ENCODE measurements at places on chromosomes 1 and 21. TPM values are rescaled to one million over a fixed set of nuclear protein-coding genes. Genes with fewer than 3 reads are reported as not detected.

Gene AIM2
- not detected for total RNA-seq

Gene IFI6
- total RNA-seq, result 13.7 TPM

Gene ROR1
- 3.6 TPM for total RNA-seq

Gene BACE2
- total RNA-seq, result 438 TPM

Gene TAS1R1
- total RNA-seq, result not detected

Gene OLFM3
- total RNA-seq, result not detected

Gene AK5
- total RNA-seq, result 20.6 TPM

Gene C1orf210
- not detected for total RNA-seq

Gene TMEM61
- total RNA-seq, result not detected

Gene DMRTA2
- total RNA-seq, result not detected

Gene LCE2C
- total RNA-seq, result not detected

Gene ERICH3
- total RNA-seq, result not detected

Gene IQCC
- total RNA-seq, result 1.3 TPM

Gene PM20D1
- total RNA-seq, result not detected

Gene FCGR3B
- not detected for total RNA-seq

Gene ADCY10
- total RNA-seq, result 0.48 TPM

Gene ADAMTS1
- 21.2 TPM for total RNA-seq

Gene EVA1C
- 26.7 TPM for total RNA-seq

Gene TEDDM1
- not detected for total RNA-seq

Gene SHISA4
- 20.3 TPM for total RNA-seq

Gene DPT
- total RNA-seq, result not detected

Gene OR2L8
- not detected for total RNA-seq

Gene LCE6A
- not detected for total RNA-seq

Gene SPATA46
- total RNA-seq, result not detected

Gene LCE3D
- total RNA-seq, result not detected

Gene ACTL8
- not detected for total RNA-seq

Gene HLX
- 8.5 TPM for total RNA-seq

Gene PADI2
- total RNA-seq, result not detected

Gene SPATA45
- total RNA-seq, result not detected

Gene HSD3B1
- not detected for total RNA-seq

Gene LRRC71
- 0.33 TPM for total RNA-seq

Gene URB1
- total RNA-seq, result 26.1 TPM

Gene CRYBG2
- total RNA-seq, result not detected

Gene MCM3AP
- 71.9 TPM for total RNA-seq

Gene KMO
- not detected for total RNA-seq

Gene RIMS3
- under 0.01 TPM for total RNA-seq

Gene ENAH
- total RNA-seq, result 60.8 TPM

Gene CELA2A
- total RNA-seq, result not detected

Gene PCSK9
- not detected for total RNA-seq

Gene VANGL2
- not detected for total RNA-seq

Gene LCA5L
- 1.3 TPM for total RNA-seq

Gene GFI1
- total RNA-seq, result not detected

Gene EPHA10
- total RNA-seq, result not detected

Gene ATP1A4
- total RNA-seq, result not detected

Gene C1QA
- total RNA-seq, result not detected

Gene NIBAN1
- 6.4 TPM for total RNA-seq
